Activated naive CD4-positive, alpha-beta T cell treated with Interleukin-2 at 50 U/mL for 16 hours (primary cell): ENCODE measurements at places on chromosomes 12 and 14.

DNA sequence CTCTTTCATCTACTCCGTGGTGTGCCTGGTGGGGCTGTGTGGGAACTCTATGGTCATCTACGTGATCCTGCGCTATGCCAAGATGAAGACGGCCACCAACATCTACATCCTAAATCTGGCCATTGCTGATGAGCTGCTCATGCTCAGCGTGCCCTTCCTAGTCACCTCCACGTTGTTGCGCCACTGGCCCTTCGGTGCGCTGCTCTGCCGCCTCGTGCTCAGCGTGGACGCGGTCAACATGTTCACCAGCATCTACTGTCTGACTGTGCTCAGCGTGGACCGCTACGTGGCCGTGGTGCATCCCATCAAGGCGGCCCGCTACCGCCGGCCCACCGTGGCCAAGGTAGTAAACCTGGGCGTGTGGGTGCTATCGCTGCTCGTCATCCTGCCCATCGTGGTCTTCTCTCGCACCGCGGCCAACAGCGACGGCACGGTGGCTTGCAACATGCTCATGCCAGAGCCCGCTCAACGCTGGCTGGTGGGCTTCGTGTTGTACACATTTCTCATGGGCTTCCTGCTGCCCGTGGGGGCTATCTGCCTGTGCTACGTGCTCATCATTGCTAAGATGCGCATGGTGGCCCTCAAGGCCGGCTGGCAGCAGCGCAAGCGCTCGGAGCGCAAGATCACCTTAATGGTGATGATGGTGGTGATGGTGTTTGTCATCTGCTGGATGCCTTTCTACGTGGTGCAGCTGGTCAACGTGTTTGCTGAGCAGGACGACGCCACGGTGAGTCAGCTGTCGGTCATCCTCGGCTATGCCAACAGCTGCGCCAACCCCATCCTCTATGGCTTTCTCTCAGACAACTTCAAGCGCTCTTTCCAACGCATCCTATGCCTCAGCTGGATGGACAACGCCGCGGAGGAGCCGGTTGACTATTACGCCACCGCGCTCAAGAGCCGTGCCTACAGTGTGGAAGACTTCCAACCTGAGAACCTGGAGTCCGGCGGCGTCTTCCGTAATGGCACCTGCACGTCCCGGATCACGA is 2.2 kb downstream of the SSTR1 start:
- no peak for DNase-seq

DNA sequence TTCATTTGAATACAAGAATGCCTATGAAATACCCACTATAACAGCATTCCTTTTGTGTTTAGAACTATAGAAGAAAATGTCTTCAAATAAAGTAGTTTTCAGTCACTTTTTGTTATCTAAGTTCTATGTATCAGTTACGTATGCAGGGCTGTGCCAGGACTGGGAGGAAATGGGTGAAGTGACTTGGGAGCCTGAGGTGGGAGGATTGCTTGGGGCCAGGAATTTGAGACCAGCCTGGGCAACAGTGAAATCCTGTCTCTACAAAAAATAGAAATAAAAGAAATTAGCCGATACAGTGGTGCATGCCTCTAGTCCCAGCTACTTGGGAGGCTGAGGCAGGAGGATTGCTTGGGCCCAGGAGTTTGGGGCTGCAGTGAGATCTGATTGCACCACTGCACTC is 22.9 kb upstream of the MANSC4 start:
- DNase-seq = no peak

- no peak for DNase-seq
These were observed 9.1 kb downstream of the KIF26A start for GRCh38 chr14:104147346-104148125.

DNA sequence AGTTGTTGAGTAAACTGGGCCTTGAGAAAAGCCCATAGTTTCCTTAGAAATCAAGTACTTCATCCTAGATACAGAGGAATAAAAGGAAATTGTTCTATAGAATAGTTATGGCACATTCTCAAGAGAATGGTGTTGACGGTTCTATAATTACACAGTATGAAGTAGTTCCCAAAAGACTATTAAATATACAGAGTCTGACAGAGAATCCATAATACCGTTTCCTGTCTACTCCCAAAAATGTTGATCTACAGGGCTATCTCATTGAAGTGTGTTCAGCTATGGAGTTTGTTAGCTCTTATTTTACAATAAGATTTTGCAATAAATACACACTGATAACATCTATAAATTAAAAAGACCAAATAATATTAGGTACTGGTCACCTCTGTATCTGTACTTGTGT is 799.7 kb downstream of the RPS29 start:
- DNase-seq = no peak

GRCh38 chr12:107500307-107500706 is 185.3 kb upstream of the PWP1 start:
- DNase-seq = no peak

- no peak for DNase-seq
These were observed 37.3 kb downstream of the SNX6 start for GRCh38 chr14:34592623-34593022.

DNA sequence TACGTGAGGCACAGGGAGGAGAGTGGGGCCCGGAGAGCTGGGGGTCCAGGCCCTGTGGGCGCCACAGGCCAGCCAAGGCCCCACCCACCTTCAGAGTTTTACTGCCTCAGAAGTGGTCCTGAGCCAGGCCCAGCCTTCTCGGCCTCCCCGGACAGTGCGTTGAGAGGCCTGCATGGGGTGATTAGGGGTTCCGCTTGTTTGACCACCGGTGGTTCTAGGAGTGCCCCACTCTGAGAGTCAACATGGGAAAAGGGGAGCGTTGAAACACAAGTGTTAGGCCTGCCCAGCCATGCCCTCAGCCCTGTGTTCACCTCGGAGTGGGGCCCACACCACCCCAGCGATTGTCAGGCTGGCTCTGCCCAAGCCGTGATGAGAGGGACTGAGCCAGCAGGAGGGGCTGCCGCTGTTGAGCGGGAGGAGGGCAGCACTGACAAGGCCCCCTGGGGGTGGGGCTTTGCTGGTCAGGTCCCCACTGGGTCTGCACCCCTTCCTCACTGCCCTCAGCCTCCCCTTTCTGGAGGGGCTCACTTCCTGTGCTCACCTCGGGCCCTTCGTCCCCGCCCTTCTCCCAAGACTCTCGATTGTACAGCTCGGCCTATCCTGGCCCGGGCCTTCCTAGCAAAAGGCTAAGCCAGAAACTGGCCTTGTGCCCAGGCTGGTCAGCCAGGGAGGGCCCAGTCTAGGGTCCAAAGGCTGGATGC is 4.8 kb downstream of the CKB start:
- DNase-seq = no peak

- peak; percentile 6 for DNase-seq
These were observed 99.9 kb downstream of the PHETA1 start for GRCh38 chr12:111268738-111269572.

GRCh38 chr14:46259536-46259935 is 392.0 kb downstream of the RPL10L start:
- DNase-seq = no peak

GRCh38 chr14:35051796-35052195 is 5.7 kb downstream of the FAM177A1 start:
- no peak for DNase-seq

DNA sequence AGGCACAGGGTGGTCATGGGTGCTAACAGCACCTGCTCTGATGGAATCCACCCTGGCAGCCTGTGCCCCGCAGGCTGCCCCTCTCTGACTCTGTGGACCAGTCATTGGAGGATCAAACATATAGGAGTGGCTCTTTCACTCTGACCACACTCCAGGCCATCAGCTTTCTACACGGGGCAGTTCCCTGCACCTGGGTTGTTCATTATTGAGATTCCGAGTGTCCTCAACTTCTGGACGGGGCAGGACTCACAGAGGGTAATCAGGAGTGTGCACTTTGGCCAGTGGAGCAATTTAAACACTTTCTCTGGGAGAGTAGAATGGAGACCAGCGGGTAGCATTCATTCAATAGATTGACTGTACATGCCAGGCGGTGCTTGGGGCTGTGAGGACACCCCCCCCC is 94.8 kb downstream of the NINJ2 start:
- no peak for DNase-seq

DNA sequence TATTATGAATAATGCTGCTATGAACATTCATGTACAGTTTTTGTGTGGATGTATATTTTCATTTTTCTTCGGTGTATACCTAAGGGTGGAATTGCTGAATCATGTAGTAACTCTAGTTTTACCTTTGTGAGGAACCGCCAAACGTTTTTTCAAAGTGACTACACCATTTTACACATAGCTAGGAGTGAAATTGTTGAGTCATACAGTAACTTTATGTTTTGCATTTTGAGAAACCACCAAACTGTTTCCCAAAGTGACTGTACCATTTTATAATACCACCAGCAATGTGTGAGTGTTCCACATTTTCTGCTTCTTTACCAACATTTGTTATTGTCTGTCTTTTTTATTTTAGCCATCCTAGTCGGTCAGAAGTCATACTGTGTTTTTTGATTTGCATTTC is 3.1 kb upstream of the TPH2 start:
- DNase-seq = no peak

- no peak for DNase-seq
These were observed 1.3 kb upstream of the CACNA2D4 start for GRCh38 chr12:1919763-1920162.

GRCh38 chr12:126067626-126068329 is 1002.5 kb downstream of the AACS start:
- no peak for DNase-seq

DNA sequence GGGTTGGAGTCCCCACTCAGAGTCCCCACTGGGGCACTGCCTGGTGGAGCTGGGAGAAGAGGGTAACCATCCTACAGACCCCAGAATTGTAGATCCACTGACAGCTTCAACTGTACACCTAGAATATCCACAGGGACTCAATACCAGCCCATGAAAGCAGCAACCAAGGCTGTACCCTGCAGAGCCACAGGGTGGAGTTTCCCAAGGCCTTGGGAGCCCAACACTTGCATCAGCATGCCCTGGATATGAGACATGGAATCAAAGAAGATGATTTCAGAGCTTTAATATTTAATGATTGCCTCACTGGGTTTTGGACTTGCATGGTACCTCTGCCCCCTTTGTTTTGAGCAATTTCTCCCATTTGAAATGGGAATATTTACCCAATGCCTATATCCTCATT is 80.4 kb downstream of the RASSF9 start:
- DNase-seq = no peak

DNA sequence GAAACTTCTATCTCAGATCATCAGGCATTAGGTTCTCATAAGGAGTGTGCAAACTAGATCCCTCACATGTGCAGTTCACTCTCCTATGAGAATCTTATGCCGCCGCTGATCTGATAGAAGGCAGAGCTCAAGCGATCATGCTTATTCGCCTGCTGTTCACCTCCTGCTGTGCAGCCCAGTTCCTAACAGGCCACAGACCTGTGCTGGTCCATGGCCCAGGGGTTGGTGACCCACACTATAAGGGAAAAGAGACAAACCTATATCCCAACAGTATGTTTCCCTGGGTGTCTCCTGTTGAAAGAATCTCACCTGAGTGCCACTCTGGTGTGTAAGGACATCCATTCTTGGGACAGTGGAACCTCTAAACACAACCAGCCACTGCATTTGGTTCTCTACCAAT is 186.3 kb downstream of the RIMBP2 start:
- DNase-seq = no peak

GRCh38 chr14:103890821-103891666 is 37.2 kb upstream of the TDRD9 start:
- no peak for DNase-seq

- no peak for DNase-seq
These were observed 437.4 kb downstream of the RMST start for GRCh38 chr12:97899956-97900355.

GRCh38 chr12:128793701-128794100 is 30.1 kb downstream of the SLC15A4 start:
- DNase-seq = no peak

DNA sequence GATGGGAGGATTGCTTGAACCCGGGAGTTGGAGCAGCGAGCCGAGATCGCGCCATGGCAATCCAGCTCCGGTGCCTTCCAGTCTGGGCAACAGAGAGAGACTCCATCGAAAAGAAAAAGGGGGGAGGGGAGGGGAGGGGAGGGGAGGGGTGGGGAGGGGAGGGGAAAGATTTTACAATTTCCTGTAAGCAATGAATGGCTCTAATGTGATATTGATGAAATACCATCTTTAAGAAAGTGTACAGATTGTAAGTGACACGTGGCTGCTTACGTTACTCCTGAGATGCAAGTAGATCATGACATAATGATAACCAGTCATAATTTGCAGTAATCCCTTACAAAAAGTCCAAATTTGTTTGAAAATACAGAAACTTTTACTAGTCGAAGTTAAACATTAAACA is 1.4 kb downstream of the SLC25A21 start:
- no peak for DNase-seq

- peak; percentile 41 for DNase-seq
These were observed 481 bp downstream of the MAX start for GRCh38 chr14:65101631-65102440.

- DNase-seq = peak; percentile 58
These were observed 79.2 kb downstream of the HECTD4 start for GRCh38 chr12:112303004-112303403.

DNA sequence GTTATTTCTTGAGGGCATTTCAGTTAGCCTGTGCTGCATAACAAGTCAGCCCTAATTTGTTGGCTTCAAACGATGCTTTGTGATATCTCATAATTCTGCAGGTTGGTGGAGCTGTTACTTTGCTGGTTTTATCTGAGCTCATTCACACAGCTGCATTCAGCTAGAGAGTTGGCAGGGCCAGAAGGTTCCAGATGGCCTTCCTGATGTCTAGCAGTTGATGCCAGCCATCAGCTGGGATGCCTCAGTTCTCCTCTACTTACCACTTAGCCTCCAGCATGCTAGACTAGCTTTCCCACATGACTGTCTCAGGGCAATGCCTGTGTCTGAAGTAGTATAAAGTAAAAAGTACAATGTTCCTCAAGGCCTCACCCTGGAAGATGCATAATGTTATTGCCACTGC is 130.6 kb downstream of the SLC35F4 start:
- DNase-seq = no peak

GRCh38 chr12:94379479-94380113 is 80.1 kb downstream of the CEP83 start:
- peak; percentile 3 for DNase-seq

- peak; percentile 34 for DNase-seq
These were observed 63.2 kb downstream of the ERGIC2 start for GRCh38 chr12:29317556-29318363.

GRCh38 chr12:44618946-44619345 is 257.2 kb downstream of the NELL2 start:
- no peak for DNase-seq

DNA sequence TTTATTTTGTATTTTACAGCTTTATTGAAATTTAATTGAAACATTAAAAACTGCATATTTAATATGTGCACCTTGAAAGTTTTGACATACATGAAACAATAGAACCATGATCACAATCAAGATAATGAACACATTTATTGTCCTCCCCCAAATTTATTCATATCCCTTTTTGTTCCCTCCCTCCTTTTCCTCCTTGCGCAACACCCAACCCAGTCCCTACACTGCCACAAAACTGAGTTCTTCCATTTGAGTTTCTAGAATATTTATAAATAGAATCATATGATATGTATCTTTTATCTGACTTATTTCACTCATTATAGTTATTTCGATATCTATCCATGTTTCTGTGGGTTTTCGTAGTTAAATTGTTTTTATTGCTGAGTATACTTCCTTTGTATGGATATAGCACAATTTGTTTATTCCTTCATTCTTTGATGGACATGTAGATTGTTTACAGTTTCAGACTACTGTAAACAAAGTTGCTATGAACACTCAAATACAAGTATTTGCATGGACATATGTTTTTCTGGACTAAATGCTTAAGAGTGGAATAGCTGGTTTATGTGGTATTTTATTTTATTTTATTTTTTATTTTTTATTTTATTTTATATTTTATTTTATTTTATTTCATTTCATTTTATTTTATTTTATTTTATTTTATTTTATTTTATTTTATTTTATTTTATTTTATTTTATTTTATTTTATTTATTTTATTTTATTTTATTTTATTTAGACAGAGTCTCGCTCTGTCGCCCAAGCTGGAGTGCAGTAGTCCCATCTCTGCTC is 359.1 kb downstream of the SLC6A15 start:
- DNase-seq = no peak
